ENCODE measurements at places on chromosomes 4 and X. TPM values are rescaled to one million over a fixed set of nuclear protein-coding genes. Genes with fewer than 3 reads are reported as not detected.
A peak's percentile ranks its signal among the peaks of the same experiment; 100 is the strongest.

DNA sequence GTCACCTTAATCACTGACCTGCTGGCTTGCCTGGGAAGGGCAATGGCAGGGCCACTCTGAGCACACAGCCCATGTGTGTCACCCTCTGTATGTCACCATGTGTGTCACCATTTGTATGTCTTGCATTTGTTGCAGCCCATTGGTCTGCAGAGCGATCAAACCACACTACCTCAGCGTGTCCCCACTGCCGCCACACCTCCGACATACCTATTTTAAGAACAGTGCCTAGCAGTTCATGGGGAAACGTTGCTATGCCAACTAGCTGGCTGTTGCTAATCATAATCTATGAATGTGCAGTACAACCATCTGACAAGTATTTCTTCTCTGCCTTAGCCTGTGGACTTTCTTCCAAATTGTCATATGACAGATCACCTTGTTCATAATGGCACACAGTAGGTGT is 8.0 kb upstream of the CRMP1 start:
- no peak overlapping the region for H3K4me3 ChIP-seq
- no peak overlapping the region for H3K27ac ChIP-seq
- no peaks in the 10 kb centered on the region for H3K27me3 ChIP-seq
- no peak for DNase-seq
- no peaks in the 10 kb centered on the region for H3K4me1 ChIP-seq

The HSPA4L gene
- not detected for polyA plus RNA-seq

GRCh38 chr4:110411574-110412011 is 64.4 kb upstream of the ENPEP start:
- H3K27ac ChIP-seq = no peak overlapping the region
- no peaks in the 10 kb centered on the region for H3K36me3 ChIP-seq
- no peaks in the 10 kb centered on the region for H3K4me1 ChIP-seq
- no peak for DNase-seq

DNA sequence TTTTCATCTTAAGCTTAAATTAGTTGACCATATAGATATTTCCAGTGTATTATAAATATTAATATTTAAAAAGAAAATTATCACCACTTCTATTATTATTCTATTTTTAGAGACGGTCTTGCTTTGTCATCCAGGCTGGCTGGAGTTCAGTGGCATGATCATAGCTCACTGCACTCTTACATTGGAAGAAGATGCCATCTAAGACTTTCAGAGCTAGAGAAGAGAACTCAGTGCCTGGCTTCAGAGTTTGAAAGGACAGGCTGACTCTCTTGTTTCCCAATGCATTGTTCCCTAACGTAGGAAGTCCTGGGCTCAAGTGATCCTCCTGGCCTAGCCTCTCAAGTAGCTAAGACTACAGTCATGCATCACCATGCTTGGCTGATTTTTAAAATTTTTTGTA is 75.9 kb downstream of the FIP1L1 start:
- DNase-seq = no peak
- H3K27me3 ChIP-seq = no peaks in the 10 kb centered on the region
- H3K27ac ChIP-seq = no peak overlapping the region
- no peaks in the 10 kb centered on the region for H3K4me1 ChIP-seq

GRCh38 chr4:138087066-138087719 is 155.0 kb downstream of the SLC7A11 start:
- H3K27ac ChIP-seq = no peak overlapping the region
- no peaks in the 10 kb centered on the region for H3K4me1 ChIP-seq
- DNase-seq = no peak
- no peak overlapping the region for H3K4me3 ChIP-seq
- no peaks in the 10 kb centered on the region for H3K36me3 ChIP-seq

The MEPE gene
- polyA plus RNA-seq = not detected

GRCh38 chr4:53101191-53101581 is 239.1 kb downstream of the RASL11B start:
- H3K27ac ChIP-seq = no peak overlapping the region
- peaks cover 1% of the 10 kb centered on the region for H3K36me3 ChIP-seq
- no peak overlapping the region for H3K4me3 ChIP-seq
- no peak for DNase-seq

- H3K4me1 ChIP-seq = no peaks in the 10 kb centered on the region
- no peak overlapping the region for H3K27ac ChIP-seq
- H3K36me3 ChIP-seq = no peaks in the 10 kb centered on the region
- H3K27me3 ChIP-seq = peaks cover 7% of the 10 kb centered on the region
- no peak for DNase-seq
These were observed 59.6 kb downstream of the LNX1 start for GRCh38 chr4:53531585-53532224.

- no peak for DNase-seq
- H3K27me3 ChIP-seq = no peaks in the 10 kb centered on the region
- no peak overlapping the region for H3K27ac ChIP-seq
- H3K4me1 ChIP-seq = no peaks in the 10 kb centered on the region
These were observed 1.3 kb downstream of the SHOX start for GRCh38 chrX:631802-632365.

DNA sequence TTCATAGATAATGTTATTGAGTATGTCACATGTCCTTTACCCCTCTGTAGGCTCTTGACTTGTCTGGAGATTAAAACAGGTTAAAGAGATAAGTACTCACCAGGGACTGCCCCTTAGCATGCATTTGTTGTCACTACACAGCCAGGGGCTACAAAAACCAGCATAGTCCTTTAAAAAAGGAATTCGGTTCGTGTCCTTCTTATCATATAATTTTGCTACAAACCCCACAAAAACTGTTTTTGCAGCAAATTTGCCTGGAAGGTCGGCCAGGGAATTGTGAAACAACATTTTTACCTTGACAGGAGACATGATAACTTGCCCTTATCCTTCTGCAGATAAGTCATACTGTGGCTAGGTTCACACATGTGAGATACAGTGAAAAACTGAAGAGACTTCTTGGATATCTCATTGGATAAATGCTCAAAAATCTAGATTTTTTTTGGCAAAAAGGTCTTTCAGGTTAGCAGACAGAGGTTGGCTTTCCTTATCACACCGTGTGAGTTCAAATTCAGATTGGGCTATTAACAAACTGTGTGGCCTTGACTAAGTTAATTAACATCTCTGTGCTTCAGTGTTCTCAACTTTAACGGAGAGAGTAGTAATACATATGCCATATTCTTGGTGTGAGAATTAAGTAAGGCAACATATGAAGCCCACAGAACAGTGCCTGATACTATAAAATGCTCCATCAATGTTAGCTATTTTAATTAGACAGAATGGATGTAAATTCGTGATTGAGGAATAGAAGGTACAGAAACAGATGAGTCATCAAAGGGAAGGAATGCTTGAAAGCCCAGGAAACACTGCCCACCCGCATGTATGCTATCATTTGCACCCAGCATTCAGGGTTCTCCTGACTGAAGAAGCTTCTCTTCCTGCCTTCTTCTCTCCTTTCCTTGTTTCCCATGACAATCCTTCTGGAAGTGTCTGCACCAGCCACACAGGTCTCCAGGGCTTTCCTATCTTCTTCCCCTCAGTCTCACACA is 30.0 kb downstream of the FAM9C start:
- no peaks in the 10 kb centered on the region for H3K36me3 ChIP-seq
- H3K4me3 ChIP-seq = no peak overlapping the region
- no peaks in the 10 kb centered on the region for H3K27me3 ChIP-seq
- peak overlapping the region; percentile 68 for H3K27ac ChIP-seq
- no peak for DNase-seq

The GNRHR gene
- not detected for polyA plus RNA-seq

GRCh38 chr4:177573507-177573906 is 131.3 kb upstream of the AGA start:
- H3K27me3 ChIP-seq = no peaks in the 10 kb centered on the region
- no peaks in the 10 kb centered on the region for H3K36me3 ChIP-seq
- H3K4me1 ChIP-seq = no peaks in the 10 kb centered on the region
- H3K4me3 ChIP-seq = no peak overlapping the region
- DNase-seq = no peak

DNA sequence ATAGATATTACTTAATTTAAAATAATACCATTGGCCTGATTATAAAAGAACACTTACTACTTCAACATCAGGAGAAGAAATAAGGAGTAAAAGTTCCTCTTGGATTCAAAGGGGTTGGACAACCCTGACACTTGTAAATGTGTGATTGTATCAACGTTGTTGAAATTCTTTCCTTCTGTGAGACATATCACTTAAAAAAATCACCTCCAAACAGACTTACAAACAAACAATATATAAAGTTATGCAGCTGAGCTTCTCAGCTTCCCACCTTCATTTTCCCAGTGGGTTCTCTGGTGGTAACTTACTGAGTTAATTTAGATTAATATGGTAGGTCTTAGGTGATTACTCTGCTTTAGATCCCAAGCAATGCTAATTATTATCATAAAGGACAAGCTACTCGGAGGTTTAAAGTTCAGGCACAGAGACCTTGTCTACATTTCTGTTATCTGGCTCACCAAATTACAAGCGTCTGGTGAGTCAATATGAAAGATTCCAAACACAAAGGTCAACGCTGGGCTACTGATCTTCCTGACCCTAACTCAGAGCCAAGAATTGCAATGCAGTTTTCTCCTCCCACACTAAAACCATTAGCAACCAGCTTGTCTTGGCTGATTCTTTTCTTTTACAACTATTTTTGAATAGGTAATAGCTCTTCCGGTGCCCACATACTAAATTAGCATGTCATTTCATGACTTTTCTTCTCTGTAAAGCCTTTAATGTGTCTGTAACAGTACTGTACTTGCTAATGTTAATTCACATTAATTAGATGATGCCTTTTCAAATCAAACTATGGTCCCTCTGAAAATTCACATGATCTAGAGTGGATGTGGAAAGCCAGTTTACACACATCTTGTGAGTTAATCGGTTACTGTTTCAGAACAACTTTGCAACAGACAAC is 157.6 kb downstream of the RASL11B start:
- DNase-seq = no peak
- H3K4me3 ChIP-seq = no peak overlapping the region
- H3K27me3 ChIP-seq = no peaks in the 10 kb centered on the region
- no peaks in the 10 kb centered on the region for H3K4me1 ChIP-seq

- no peak for DNase-seq
- H3K27me3 ChIP-seq = no peaks in the 10 kb centered on the region
- no peak overlapping the region for H3K4me3 ChIP-seq
- no peaks in the 10 kb centered on the region for H3K4me1 ChIP-seq
- H3K27ac ChIP-seq = no peak overlapping the region
- no peaks in the 10 kb centered on the region for H3K36me3 ChIP-seq
These were observed 105.1 kb upstream of the ADGRL3 start for GRCh38 chr4:61094854-61095598.

The CT55 gene
- polyA plus RNA-seq = not detected

The TAF7L gene
- 0.07 TPM for polyA plus RNA-seq

GRCh38 chrX:72121383-72121782 is 10.3 kb downstream of the RTL5 start:
- H3K27ac ChIP-seq = no peak overlapping the region
- no peaks in the 10 kb centered on the region for H3K36me3 ChIP-seq
- peak; percentile 35 for DNase-seq
- peaks cover 18% of the 10 kb centered on the region for H3K4me1 ChIP-seq
- no peaks in the 10 kb centered on the region for H3K27me3 ChIP-seq

DNA sequence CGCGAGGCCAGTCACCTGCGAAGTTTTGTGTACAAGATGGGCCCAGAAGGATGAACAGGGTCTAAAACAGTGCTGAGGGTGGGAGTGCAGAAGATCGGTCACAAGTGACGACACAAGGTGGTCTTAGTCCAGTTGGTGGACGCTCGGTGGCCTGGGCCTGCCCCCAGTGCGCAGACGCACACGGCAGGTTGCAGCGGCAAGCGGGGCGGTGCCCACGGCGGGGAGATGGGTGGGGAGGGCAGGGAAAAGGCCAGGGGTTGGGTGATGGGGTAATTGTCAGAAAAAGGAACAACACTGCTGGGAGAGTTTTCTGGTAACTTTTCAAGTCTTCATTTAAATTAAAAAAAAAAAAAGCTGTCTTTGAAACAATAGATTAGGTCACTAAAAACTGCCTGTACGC is 1.0 kb upstream of the PRDX4 start:
- peaks cover 16% of the 10 kb centered on the region for H3K4me1 ChIP-seq
- H3K4me3 ChIP-seq = no peak overlapping the region
- DNase-seq = no peak
- H3K27ac ChIP-seq = no peak overlapping the region

GRCh38 chr4:147407261-147408045 is 73.4 kb upstream of the EDNRA start:
- H3K27ac ChIP-seq = no peak overlapping the region
- H3K36me3 ChIP-seq = no peaks in the 10 kb centered on the region
- H3K27me3 ChIP-seq = no peaks in the 10 kb centered on the region
- no peak overlapping the region for H3K4me3 ChIP-seq
- no peak for DNase-seq
- no peaks in the 10 kb centered on the region for H3K4me1 ChIP-seq

GRCh38 chr4:38455092-38455862 is 208.7 kb upstream of the KLF3 start:
- H3K4me3 ChIP-seq = no peak overlapping the region
- no peaks in the 10 kb centered on the region for H3K27me3 ChIP-seq

The SYP gene
- 1.6 TPM for polyA plus RNA-seq

The CWH43 gene
- not detected for polyA plus RNA-seq

The BEX5 gene
- 3.9 TPM for polyA plus RNA-seq

DNA sequence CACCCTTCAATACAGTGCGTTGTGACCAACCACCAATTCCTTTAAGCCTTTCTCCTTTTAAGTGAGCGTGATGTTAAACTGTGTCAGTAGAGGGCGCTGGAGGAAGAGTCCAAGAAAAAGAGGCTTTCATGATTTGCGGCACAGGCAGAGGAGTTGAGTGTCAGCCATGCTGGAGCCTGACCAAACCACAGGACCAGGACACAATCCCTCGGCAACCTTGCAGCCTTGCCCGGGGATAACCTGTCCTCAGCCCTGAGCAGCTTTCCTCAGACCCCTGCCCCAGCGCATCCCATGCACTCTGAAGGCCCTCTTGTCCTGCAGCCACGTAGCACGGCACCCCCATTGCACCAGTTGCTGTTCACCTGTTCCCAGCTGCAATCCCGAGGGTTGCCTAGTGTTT is 53.5 kb upstream of the SMIM31 start:
- no peaks in the 10 kb centered on the region for H3K36me3 ChIP-seq
- no peak for DNase-seq
- no peak overlapping the region for H3K4me3 ChIP-seq
- no peaks in the 10 kb centered on the region for H3K4me1 ChIP-seq
- H3K27me3 ChIP-seq = no peaks in the 10 kb centered on the region

- no peaks in the 10 kb centered on the region for H3K27me3 ChIP-seq
- no peak overlapping the region for H3K27ac ChIP-seq
- H3K4me1 ChIP-seq = no peaks in the 10 kb centered on the region
These were observed 181.4 kb upstream of the RBPJ start for GRCh38 chr4:26139310-26139924.

DNA sequence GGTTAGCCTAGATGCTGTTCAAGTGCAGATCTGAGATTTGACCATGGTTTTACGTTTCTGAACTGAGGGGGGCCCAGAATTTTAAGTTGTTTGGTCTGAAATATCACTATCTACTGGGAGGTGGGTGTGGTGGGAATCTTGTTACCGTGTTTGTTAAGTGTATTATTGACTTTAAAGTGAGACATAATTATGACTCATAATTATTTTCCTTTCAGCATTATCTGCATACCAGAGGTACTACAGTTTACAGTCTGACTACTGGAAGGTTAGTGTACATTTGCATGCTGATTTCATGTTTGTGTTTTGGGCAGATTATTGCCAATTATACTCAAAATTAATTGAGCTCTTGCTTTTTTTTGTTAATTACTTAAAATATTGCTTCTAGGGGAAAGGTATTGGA is 101.5 kb downstream of the KDM6A start:
- H3K27me3 ChIP-seq = no peaks in the 10 kb centered on the region
- no peak for DNase-seq
- peaks cover 2% of the 10 kb centered on the region for H3K36me3 ChIP-seq
- H3K4me3 ChIP-seq = no peak overlapping the region
